ENCODE measurements at places on chromosomes 6 and 20. TPM values are rescaled to one million over a fixed set of nuclear protein-coding genes. Genes with fewer than 3 reads are reported as not detected.

GRCh38 chr6:164303102-164303964, 888.8 kb downstream of the QKI start:
- DNase-seq, result no peak

GRCh38 chr6:152050451-152051195, 243.1 kb downstream of the ESR1 start:
- DNase-seq, result no peak

GRCh38 chr6:128156321-128157111, 255.7 kb upstream of the THEMIS start:
- no peak for DNase-seq

- DNase-seq, result no peak
These were observed 37.9 kb downstream of the PRDM1 start for GRCh38 chr6:106124015-106124414.

The MYLK4 gene
- 0.50 TPM for total RNA-seq
